ENCODE measurements at places on chromosomes 11 and 22.

- no peaks in the 10 kb centered on the region for H3K27me3 ChIP-seq
- no peak for DNase-seq
- peaks cover 16% of the 10 kb centered on the region for H3K36me3 ChIP-seq
- no peak overlapping the region for H3K27ac ChIP-seq
- H3K4me3 ChIP-seq = no peak overlapping the region
These were observed 1.4 kb upstream of the MTA2 start for GRCh38 chr11:62603072-62603408.

GRCh38 chr11:108890482-108891105 is 225.7 kb downstream of the DDX10 start:
- H3K36me3 ChIP-seq = no peaks in the 10 kb centered on the region
- no peaks in the 10 kb centered on the region for H3K27me3 ChIP-seq
- H3K4me1 ChIP-seq = peaks cover 59% of the 10 kb centered on the region
- DNase-seq = no peak
- peak overlapping the region; percentile 40 for H3K27ac ChIP-seq
- no peak overlapping the region for H3K4me3 ChIP-seq

GRCh38 chr11:132589791-132590190 is 942.5 kb downstream of the OPCML start:
- no peaks in the 10 kb centered on the region for H3K36me3 ChIP-seq
- DNase-seq = no peak
- no peaks in the 10 kb centered on the region for H3K4me1 ChIP-seq
- H3K27ac ChIP-seq = no peak overlapping the region
- peaks cover 27% of the 10 kb centered on the region for H3K27me3 ChIP-seq

GRCh38 chr11:64419818-64420485 is 61.0 kb downstream of the RPS6KA4 start:
- H3K4me1 ChIP-seq = no peaks in the 10 kb centered on the region
- no peak overlapping the region for H3K27ac ChIP-seq
- DNase-seq = peak; percentile 79
- no peak overlapping the region for H3K4me3 ChIP-seq

GRCh38 chr22:19996694-19997384 is 19.8 kb downstream of the ARVCF start:
- H3K27me3 ChIP-seq = no peaks in the 10 kb centered on the region
- DNase-seq = no peak
- no peak overlapping the region for H3K27ac ChIP-seq
- H3K4me1 ChIP-seq = peaks cover 6% of the 10 kb centered on the region
- no peaks in the 10 kb centered on the region for H3K36me3 ChIP-seq
- no peak overlapping the region for H3K4me3 ChIP-seq

DNA sequence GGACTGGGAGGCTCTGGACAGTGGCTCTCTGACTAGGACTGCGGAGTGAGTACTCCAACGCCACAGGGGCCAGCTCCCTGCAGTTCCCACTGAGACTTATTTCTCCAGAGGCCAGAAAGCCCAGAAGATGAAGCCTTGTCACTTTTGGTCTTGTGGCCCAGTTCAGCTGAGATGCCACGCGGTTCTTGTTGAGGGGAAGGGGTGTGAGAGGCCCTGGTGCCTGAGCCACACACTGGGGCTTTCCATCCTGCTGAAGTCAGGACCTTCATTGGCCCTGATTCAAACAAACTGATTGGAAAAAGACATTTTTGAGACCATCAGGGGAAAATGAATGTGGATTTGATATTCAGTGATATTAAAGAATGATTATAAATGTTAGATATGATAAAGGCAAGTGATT is 73.6 kb downstream of the UBASH3B start:
- DNase-seq = no peak
- peaks cover 16% of the 10 kb centered on the region for H3K4me1 ChIP-seq
- H3K4me3 ChIP-seq = no peak overlapping the region
- H3K36me3 ChIP-seq = no peaks in the 10 kb centered on the region

GRCh38 chr22:50185375-50186087 is at the start of gene TRABD:
TRABD (plus strand) TSS chr22:50185913; CDS start chr22:50193061, 7,148 bp downstream.
- DNase-seq = peak; percentile 95
- H3K4me1 ChIP-seq = no peaks in the 10 kb centered on the region
- no peaks in the 10 kb centered on the region for H3K36me3 ChIP-seq
- H3K27ac ChIP-seq = peak within 1 kb of the TSS; percentile 83
- H3K4me3 ChIP-seq = peak within 1 kb of the TSS; percentile 84
- no peaks in the 10 kb centered on the region for H3K27me3 ChIP-seq

- no peak for DNase-seq
- H3K4me1 ChIP-seq = no peaks in the 10 kb centered on the region
- no peak overlapping the region for H3K4me3 ChIP-seq
- no peaks in the 10 kb centered on the region for H3K27me3 ChIP-seq
- H3K27ac ChIP-seq = no peak overlapping the region
These were observed 88.1 kb downstream of the PIWIL4 start for GRCh38 chr11:94655291-94655690.

DNA sequence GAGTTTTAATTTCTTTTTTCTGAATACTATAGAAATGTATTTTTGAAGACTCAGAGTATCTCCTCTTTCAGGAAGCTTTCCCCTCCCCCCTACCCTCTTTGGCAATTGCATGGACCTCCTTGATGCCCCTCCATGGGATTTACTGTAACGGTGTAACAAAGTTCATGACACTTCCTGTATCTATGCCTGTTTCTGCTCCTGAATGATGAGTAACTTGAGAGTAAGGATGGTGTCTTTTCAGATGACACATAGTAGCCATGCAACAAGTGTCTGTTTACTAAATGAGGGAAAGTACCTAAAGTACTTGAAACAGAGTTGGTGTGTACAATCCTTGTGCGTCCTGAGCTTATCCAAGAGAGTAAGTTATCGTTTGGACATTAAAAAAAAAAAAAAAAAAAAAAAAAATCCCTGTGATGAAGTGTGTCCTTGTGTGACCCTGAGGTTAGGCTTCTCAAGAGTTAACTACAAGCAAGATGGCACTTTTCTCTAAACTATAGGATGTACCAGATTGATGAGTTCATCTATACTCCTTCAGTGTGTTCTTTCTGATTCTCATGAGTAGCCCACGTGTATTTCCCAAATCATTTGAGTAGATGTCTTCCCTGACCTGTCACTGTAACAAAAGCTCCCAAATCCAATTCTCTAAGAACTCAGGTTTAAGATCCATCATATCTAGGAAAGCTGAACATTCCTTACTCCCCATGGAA is 7.4 kb downstream of the ETS1 start:
- H3K36me3 ChIP-seq = no peaks in the 10 kb centered on the region
- no peaks in the 10 kb centered on the region for H3K4me1 ChIP-seq
- H3K27me3 ChIP-seq = peaks cover 69% of the 10 kb centered on the region
- H3K27ac ChIP-seq = no peak overlapping the region

GRCh38 chr11:34249439-34249838 is 108.4 kb downstream of the ABTB2 start:
- H3K27ac ChIP-seq = no peak overlapping the region
- no peak overlapping the region for H3K4me3 ChIP-seq

GRCh38 chr11:17939542-17939941 is 73.3 kb downstream of the SERGEF start:
- DNase-seq = no peak
- no peaks in the 10 kb centered on the region for H3K27me3 ChIP-seq
- H3K27ac ChIP-seq = no peak overlapping the region
- no peaks in the 10 kb centered on the region for H3K4me1 ChIP-seq
- no peak overlapping the region for H3K4me3 ChIP-seq
- H3K36me3 ChIP-seq = no peaks in the 10 kb centered on the region

DNA sequence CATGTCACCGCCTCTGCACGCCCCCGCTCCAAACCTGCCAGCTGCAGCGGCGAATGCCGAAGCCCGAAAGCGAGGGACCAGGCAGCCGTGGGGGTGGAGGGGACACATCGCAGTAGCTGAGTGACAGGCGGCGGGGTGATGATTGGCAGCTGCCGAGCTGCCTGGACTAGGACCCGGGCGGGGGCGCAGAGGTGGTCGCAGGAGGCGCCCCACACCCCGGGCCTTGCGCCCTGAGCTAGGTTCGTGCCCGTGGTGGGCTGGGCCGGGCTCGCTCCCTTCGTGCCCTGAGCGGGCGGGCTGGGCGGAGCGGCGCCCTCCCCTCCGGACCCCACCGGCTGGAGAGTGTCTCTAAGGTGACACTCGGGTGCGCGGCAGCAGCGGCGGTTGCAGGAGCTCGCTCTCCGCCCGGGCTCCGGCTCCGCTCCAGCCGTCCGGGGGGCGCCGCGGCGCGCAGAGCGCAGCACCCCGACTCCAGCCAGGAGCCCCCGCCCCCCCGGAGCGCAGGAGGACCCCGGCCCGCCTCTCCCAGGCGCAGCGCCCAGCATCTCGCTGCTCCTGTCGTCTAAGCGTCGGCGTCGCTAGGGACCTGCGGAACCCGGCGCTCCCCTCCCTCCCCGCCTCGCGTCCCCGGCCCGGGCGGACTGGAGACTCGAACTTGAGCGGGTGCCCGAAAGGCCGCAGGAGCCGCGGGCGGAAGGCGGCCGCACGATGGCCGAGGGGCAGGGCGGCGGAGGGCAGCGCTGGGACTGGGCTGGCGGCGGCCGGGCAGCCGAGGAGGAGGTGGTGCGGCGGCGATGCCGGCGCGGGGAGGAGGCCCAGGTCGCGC is 14.5 kb upstream of the DGKZ start:
- H3K27ac ChIP-seq = no peak overlapping the region
- H3K4me1 ChIP-seq = peaks cover 38% of the 10 kb centered on the region
- no peaks in the 10 kb centered on the region for H3K36me3 ChIP-seq
- DNase-seq = peak; percentile 68
- H3K27me3 ChIP-seq = peaks cover 14% of the 10 kb centered on the region
- peak overlapping the region; percentile 54 for H3K4me3 ChIP-seq

DNA sequence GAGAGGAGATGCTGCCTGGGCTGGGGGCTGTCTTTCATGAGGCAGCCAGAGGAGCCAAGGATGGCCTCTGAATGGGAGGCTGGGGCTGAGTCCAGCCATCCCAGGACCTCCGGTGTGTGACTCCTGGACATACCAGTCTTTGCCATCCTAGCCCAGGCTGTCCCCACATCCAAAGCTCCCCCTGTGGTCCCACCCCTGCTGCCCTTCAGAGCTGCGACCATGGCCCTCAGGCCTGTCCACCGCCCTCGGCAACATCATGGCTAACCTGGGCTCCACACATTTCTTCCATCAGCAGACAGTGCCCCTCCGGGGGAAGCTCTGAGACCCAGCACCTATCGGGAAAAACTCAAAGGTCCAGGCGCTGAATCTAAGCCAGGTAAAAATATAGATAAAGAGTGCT is 324.4 kb downstream of the MN1 start:
- no peaks in the 10 kb centered on the region for H3K27me3 ChIP-seq
- DNase-seq = no peak
- no peak overlapping the region for H3K4me3 ChIP-seq

DNA sequence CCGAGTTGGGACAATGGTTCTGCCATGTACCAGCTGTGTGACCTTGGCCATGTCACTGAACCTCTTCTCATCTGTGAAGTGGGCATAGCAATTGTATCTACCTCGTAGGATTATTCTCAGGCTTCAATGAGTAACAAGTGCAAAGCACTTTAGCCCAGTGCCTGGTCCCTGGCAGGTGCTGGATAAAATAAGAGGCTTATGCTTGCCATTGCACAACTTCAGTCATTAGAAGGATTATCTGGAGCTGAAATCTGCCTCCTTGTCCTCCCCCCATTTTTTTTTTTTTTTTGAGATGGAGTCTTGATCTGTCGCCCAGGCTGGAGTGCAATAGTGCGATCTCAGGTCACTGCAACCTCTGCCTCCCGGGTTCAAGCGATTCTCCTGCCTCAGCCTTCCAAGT is 7.2 kb downstream of the SMTNL1 start:
- DNase-seq = no peak
- H3K36me3 ChIP-seq = no peaks in the 10 kb centered on the region
- no peaks in the 10 kb centered on the region for H3K4me1 ChIP-seq
